ENCODE measurements at places on chromosomes 11 and 22.

DNA sequence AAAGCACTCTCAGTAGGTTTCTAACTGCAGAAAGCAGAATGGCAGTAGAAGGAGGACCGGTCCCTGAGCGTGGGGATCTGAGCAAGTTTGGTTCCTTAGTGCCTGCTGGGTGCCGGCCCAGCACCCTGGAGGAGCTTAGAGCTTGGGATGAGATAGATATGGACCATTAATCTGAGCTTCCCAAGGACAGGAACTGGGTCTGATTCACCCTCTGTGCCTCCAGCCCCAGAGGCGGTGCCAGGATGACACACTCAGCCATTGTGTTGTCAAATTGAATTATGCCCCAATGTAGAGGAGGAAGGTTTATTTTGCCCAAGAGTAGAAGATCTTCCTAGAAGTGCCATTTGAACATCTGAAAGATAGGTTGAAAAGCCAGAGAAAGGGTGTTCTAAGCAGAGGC, 4.3 kb downstream of the ZC3H7B start:
- DNase-seq = no peak

DNA sequence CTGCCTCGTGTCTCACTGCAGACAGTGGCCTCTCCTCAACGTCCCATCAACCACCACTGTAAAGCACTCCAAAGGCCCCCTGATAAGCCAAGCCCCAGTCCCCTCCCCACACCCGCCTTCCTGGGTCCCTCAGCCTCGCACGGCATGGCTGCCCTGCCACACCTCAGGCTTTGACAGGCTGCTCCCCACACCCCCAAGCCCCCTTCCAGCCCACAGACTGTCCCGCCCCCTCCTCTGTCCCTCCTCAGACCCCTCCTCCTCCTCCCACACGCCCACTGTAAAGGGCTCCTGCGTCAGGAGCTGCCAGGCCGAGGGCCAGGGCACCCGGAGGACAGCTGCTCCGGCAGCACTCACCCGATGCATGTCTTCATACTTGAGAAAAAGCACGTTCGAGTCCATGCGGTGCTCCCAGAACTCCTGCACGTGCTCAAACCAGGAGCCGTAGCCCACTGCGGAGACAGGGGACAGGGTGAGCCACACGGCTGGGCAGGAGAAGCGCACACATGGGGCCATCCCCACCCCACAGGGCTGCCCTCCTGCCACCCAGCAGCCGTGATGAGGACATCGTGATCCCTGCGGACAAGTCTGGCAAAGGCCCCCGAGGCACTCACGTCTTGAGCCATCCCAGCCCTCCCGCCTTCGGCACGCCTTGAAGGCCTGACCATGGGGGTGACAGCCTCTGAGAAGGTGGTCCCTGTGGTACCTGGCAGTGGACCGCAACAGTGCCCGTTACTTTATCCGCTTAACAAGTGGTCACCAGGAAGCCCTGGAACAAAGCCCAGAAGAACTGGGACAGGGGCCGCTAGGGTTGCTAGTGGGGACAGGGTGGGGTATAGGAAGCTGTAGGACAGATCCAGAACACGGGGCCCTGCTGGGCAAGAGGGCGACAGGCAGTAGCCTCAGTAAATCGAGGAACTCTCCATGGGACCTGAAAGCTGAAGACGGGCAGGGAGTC, 21.5 kb upstream of the EFCAB6 start:
- DNase-seq = no peak

GRCh38 chr11:12321217-12321937, 56.0 kb upstream of the PARVA start:
- no peak for DNase-seq

DNA sequence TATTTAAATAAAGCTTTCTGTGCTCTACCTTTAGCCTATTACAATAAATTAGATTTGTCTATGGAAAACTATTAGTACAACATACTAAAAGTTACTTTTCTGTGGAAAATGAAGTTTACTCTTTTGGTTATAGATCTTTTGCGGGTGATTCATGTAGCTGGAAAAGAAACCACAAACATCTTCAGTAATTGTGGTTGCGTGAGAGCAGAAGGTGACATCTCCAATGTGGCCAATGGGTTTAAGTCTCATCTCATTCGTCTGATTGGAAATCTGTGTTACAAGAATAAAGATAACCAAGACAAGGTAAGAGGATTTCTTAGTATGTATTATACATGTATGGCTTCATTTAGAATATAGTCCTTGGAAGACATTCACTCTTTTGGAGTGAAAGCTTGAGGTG, 68.6 kb downstream of the ATXN10 start:
- DNase-seq = no peak

DNA sequence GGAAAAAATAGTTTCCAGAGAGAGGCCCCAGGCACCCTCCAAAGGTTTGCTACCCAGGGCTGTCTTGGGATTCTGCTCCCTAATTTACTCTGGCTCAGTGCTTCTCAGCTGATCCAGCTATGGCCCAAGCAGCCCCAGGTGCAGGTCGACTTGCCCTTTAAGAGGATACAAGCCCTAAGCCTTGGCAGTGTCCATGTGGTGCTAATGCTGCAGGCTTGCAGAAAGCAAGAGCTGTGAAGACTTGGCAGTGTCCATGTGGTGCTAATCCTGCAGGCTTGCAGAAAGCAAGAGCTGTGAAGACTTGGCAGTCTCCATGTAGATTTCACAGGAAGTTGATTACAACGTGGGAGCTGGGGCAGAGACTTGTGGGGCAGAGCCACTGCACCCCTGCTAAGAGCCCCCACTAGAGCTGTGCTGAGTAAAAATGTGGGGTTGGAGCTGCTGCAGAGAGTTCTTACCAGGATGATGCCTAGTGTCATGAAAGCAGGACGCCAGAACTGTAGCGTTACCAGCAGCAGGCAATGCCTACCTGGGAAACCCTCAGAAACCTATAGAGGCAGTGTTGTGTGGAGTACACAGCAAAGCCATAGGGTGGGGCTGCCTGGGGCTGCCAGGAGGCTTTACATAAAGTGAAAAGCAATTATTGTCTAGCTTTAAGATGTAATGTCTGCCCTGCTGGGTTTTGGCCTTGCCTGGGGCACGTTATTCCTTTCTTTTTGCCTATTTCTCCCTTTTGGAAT, 16.1 kb upstream of the OR52K1 start:
- no peak for DNase-seq

DNA sequence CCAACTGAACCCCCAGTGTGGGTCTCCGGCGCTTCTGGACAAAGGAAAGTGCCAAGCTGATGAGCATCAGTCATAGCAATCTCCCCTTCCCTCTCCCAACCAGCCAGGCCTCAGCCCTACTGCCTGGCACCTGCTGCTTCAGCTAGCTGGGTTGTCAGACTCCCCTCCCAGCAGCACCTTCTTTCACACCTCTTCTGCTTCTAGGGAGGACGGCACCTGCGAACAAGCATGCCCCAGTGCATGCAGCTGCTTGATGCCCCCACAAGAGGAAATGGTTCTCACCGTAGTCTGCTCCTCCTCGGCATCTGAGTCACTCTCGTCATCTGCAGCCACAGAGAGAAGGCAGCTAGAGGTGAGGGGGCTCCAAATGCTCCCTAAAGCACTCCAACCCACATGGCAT, 25.4 kb downstream of the THOC5 start:
- no peak for DNase-seq

GRCh38 chr22:31271485-31271884, 20.8 kb downstream of the PIK3IP1 start:
- DNase-seq = no peak

DNA sequence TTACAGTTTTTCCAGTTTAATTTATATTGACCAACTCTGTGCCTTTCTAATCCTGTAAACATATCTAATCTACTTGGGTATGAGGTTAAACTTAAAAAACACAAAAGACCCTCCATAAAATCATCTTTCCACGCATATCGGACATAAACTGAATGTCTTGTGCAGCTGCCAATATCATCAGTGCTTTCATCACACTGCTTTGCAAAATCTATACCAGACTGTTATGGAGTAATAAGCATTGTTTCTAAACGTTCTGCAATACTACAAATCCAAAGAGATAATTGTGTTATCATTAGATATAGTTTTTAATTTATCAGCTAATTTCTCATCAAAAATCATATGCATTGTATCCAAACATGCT, 36.1 kb upstream of the AMPD3 start:
- DNase-seq = no peak

DNA sequence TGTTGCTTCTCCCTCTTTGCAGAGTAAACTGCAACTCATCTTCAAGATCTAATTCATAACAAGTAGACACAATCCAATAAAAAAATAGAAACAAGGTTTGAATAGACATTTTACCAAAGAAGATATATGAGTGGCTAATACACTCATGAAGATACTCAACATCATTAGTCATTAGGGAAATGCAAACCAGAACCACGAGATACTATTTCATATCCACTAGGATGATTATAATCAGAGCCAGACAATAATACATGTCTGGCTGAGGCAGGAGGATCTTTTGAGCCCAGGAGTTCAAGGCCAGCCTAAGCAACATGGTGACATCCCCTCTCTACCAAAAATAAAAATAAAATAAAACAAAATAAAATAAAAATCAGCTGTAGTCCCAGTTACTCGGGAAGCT, 85.0 kb downstream of the ATG16L2 start:
- DNase-seq = no peak

DNA sequence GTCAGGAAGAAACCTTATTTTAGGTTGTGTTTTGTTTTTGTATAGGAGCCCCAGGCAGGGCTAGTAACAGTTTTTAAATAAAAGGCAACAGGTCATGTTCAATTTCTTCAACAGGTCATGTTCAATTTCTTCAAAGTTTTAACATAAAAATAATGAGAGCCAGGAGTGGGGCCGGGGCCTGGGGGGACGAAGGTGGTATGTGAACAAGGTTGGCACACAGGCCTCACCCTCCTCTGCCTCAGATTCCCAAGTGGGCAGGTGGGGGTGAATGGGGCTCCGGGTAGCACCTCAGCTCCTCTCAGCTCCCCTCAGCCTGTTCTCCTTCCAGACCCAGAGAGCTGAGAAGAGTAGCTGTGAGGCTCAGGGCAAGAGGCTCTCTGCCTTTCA, 4.4 kb downstream of the DERL3 start:
- no peak for DNase-seq

- no peak for DNase-seq
These were observed 16.6 kb downstream of the TBC1D10A start for GRCh38 chr22:30309951-30310741.

DNA sequence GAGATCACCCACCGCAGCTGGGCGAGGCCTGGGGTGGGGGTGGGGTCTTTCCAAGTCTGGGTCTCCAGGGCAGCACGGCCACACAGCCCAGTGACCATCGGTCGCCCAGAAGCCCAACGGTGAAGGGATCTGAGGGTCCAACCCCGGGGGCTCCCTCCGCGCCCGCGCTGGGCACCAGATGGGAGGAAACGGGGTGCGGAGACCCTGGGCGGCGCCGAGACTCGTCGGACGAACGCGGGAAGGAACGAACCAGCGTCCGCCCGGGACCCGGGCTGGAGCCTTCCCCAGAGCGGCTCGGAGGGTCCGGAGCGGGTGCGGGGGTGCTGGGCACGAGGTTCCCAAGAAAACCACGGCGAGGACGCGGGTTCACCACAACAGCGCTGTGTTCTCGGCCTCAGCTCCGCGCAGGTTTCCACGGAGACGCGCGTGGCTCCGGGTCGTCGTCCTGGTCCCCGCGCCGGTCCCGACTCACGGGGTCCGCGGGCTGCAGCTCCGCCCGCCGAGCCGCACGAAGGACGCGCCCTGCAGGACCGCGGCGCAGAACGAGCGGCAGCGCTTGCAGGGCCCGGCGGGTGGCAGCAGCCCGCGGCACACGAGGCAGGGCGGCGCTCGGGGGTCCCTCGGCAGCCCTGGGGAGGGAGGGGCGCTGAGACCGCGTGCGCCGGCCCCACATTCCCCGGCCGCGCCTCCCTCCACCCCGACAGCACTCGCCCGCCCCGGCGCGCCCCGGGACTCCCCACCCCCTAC, 2.3 kb upstream of the IL17REL start:
- DNase-seq = no peak

GRCh38 chr11:133656082-133656635, 123.9 kb upstream of the OPCML start:
- DNase-seq = no peak

GRCh38 chr11:90274362-90274761, 51.5 kb upstream of the CHORDC1 start:
- no peak for DNase-seq

Measured in fibroblast of skin of left biceps (primary cell).